ENCODE measurements at places on chromosomes 1 and 21.

DNA sequence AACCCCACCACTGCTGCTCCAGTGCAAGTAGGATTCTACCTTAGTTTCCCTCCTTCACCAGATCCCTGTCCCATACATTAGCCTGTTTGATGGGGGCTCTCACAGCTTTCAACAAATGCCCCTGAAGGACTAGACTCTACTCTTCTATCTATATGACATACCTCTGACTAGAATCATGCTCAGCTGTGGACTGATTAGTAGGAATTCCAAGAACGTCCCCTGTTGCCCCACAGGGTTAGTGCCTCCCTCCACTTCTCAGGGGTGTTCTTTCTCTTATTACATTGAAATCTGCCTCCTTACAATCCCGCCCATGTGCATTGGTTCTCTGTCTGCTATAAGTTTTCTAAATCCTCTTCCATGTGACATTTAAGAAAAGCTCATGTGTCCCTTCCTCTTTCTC, 375.9 kb upstream of the DUSP10 start:
- DNase-seq: no peak

DNA sequence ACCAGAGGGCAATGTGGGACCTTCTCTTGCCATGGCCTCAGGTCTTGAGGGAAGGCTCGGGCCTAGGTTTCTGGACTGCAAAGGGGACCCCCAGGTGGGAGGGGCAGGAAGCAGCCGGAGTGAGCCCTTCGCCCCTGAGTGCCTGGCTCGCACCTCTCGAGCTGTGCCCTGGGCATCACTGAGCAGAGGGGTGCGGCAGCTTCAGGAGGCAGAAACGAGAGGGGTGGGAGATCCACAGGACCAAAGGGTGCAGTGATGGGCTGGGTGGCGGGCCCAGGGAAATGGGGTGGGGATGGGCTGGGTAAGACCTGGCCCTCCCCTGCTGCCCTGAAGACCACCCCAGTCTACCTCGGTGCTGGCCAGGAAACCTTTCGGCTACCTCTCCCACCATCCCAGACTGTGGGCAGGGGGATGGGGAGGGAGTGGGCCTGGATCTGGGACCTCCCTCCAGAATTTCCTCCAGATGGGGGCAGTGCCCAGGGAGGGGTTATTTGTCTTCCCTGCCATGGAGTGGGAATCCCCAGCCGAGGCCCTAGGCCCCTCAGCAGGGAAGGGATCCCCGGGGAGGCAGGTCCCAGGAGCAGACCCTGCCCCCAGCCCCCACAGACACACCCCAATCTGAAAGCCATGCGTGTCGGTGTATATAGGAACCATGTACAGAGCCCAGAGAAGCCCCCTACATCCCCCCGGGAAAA, 21.3 kb downstream of the A3GALT2 start:
- no peak for DNase-seq

GRCh38 chr1:199073166-199073565, 434.3 kb downstream of the PTPRC start:
- DNase-seq: no peak

DNA sequence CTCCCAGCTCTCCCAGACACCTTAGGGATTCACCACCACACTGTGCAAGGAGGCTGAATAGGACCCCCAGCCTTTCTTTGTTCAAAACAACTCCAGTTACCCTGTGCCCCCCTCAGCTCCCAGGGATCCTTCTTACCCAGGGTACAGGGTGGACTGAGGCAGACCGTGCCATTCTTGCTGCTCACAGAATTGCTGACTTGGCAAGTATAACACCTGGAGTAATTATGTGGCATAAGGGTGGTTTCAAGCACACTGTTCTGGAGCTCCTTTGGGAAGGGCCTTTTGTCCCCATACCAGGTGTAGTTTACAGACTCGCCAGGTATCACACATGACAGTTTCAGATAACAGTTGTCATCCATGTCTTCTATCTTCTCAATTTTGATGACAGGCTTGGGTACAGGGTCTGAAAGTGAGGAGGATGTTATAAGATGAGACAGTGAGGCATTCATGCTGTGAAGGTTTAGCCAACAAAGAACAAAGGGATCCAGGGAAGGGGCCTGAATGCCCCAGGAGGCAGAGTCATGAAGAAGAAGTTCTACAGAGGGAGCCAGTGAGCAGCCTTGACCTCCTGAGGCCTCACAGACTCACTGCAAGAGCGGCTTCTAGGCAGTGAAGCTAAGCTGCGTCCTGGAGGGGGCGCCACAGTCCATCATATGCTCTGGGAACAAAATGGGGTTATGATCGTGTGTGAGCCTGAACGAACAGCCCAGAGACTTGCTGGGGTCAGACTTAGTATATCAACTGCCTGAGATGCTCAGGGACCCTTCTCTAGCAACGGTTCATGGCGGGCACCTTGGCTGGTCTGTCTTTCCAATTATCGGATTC, 30.3 kb downstream of the CD48 start:
- peak; percentile 4 for DNase-seq

DNA sequence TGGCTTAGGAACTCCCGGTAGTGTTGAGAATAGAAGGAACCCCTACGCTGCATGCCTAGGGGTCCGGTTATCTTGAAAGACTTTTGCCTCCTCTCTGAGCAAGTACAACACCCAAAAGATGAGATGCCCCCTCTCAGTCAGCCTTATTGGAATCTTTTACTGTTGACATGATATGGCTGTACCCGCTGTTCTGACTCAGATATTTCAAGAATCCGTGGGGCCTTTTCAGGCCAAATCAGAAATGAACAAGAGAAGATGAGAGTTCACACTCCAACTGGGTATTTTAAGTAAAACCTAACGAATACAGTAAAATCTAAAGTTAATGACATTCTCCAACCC, 164.2 kb downstream of the PPIAL4G start:
- no peak for DNase-seq

GRCh38 chr1:117621316-117621715, 15.5 kb downstream of the TENT5C start:
- no peak for DNase-seq

Data from right kidney (tissue), 9 donors.